ENCODE measurements at places on chromosomes 7 and 10. TPM values are rescaled to one million over a fixed set of nuclear protein-coding genes. Genes with fewer than 3 reads are reported as not detected.

GDF10 gene
- not detected for total RNA-seq

DNA sequence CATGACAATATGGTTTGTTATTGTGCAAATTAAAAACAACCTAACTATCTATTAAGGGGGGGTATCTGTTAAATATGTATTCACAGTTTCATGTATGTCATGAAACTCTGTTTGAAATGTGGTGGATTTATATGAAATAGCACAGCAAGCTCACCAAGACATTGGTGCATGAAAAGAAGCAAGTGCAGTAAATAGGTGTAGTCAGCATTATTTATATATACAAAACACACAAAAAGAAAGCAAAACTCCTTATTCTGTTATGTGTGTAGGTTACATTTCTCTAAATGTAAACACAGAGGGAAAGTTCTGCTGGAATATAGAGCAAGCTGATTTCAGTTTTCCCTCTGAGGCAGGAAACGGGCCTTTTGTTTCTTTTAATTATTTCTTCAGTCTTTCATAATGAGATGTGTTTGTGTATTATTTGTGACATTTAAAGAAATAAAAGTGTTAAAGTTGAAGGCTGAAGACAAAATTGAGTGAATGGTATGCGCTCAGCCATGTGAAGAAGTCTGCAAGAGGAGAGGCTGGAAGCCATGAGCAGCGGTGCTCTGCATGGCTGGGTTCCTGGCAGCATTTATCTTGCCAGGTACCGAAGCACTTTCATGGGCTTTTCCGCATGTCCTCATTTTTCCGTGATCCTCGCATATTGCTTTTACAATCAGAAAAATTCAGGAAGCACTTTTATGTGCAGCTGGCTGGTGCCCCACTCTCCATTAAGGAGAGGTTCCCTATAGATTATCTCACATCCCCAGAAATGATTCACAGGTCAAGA is 38.5 kb downstream of the GRID1 start:
- DNase-seq: no peak

DNA sequence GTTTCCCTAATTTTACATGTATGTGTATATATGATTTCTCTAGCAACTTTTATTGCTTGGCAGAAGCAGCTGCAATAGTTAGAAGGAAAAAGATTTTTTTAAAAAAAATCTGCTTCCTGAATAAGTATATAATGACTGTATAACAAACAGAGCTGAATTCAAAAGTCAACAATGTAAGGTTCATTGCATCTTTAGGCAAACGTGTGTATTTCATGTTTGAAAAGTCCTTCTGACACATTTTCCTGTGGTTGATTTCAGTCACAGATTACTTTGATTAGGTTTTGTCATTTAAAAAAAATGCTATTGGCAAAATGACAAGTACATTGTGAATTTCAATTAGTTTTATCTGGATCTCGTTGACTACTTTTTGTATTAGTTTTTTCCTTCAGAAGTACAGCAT is 231.0 kb downstream of the CSTF2T start:
- DNase-seq: no peak

DNA sequence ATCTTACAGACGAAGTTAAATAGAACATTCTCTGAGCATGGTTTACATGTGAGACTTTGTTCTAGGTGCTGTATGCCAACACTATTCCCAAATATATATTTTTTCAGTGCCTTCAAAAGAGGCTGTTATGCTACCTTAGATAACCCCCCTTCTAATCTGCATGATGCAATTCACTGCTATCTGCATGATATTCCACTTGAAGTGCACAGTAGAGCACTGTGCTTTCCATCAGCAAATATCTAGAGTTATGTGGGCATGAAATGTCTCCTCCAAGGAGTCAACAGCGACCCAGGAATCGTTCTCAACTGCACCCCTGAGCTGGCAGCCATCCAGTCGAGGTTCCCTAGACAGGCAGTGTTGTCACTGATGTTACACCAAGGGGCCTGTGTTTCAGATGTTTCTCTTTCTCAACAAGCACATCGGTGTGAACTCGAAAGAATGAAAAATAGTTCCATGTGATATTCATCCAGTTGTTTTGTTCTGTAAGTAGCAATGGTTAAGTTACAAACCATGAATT is 88.3 kb downstream of the PDE1C start:
- DNase-seq: no peak

- no peak for DNase-seq
These were observed 39.6 kb downstream of the TET1 start for GRCh38 chr10:68599771-68600040.

- DNase-seq: no peak
These were observed 2.0 kb downstream of the MUC12 start for GRCh38 chr7:100971111-100972001.

DNA sequence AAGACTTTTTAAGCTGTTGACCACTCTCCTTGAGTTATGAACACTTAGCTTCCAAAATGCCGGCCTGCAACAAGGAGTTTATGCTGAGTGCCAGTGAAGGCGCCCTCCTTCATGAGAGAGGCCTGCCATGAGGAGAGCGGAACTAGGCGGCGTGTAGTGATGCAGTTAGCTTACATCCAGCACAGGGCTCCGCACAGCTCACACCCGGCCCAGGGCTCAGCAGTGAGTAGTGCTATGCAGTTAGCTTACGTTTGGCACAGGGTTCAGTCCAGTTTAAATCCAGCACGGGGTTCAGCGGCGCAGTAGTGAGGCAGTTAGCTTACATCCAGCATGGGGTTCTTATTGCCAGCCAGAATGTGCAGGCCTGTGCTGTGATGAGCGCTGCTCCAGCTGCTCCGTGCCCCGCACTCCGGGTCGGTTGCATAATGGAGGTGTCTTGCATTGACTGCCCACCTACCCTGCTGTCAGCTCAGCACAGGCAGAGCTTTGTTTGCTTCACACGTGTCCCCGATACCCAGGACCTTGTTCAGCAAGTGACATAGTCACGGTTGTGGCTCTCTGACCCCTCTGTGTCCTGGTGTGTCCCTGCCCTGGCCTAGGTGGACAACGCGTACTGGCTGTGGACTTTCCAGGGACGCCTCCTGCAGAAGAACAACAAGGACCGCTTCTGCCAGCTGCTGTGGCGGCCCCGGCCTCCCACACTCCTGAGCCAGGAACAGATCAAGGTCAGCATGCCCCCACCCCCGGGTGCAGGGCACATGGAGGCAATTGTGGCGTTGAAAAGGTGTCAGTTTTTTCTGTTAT is 21.9 kb downstream of the EIF3B start:
- DNase-seq: no peak

DNA sequence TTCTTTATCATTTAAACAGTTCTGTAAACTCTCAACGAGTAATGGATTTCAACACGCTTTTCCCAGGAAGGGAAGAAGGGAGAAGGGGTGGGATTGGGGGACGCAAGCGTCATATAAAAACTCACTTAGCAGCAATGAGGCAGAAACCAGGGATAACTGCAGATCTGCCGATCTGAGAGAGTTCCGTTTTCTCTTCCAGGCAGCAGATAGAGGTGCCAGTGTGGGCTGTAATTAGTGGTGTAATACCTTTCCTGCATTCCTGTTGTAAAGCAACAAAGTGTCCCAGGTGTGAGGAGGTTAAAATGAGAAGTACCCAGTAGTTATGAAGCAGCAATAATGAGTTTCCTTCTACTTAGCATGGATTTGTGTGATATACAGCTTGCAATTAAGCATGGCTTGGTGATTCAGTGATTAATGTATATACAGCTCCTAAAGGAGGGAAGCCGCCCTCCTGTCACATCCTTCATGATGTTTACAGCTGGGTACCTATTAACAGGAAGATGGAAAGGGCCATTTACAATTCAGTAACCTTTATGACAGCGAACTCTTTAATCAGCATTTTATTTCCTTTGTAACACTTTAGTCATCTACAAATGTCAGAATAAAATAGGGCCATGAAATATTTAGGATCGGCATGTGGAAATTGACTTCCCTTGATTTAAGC is 271.9 kb downstream of the LRMDA start:
- DNase-seq: no peak

UCN3 gene
- total RNA-seq: not detected

GRCh38 chr7:31478721-31479120 is 35.2 kb upstream of the ITPRID1 start:
- no peak for DNase-seq

AGMO gene
- not detected for total RNA-seq

- DNase-seq: no peak
These were observed 4.2 kb downstream of the MNX1 start for GRCh38 chr7:157006205-157006747.

- DNase-seq: peak; percentile 66
These were observed 6.6 kb upstream of the ZNF22 start for GRCh38 chr10:44993922-44994751.

CYP2E1 gene
- 1.3 TPM for total RNA-seq

DNA sequence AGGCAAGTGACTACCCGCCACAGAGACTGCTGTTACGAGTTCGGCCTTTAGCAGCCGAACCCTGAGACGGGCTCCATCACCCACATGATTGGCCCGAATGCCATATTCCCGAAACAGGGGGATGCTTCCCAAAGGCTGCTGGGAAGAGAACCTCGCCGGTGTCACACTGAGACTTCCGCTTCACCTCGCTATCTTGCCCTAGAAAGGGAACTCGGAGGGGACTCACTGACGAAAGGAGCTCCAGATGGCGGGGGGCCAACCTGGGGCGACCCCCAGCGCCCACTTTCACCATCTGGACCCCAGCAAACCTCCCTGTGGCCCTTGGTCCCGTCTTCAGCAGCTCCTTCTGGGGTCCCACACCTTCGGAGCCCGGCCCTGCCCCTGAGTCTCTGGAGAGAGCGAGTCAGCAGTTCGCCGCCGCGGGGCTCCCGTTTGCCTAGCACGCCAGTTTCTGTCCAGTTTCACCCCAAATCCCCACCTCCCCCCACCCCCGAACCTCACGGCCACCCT is 529 bp downstream of the HPS1 start:
- peak; percentile 34 for DNase-seq

AKR1C3 gene
- 16.4 TPM for total RNA-seq

DNA sequence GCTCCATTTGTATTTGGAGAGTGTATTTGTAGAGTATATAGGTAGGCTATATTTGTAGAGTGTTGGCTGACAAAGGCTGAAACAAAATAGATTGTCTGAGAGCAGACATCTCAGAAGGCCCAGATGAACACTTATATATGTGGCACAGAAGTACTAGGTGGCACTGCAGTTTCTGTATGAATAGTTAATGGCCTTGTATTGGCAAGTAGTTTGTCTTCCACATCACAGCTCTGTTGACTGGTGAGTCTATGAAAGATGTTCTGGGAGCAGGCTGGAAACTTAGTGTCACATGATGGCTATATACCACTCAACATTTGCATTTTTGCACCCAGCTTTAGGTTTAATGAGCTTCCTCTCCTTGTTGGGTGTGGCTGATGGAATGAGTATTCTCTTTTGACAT is 51.9 kb downstream of the CCNY start:
- no peak for DNase-seq

GRCh38 chr10:67925449-67926005 is 41.1 kb downstream of the SIRT1 start:
- DNase-seq: no peak

DENND11 gene
- total RNA-seq: 5.6 TPM

AMPH gene
- 0.86 TPM for total RNA-seq

DNA sequence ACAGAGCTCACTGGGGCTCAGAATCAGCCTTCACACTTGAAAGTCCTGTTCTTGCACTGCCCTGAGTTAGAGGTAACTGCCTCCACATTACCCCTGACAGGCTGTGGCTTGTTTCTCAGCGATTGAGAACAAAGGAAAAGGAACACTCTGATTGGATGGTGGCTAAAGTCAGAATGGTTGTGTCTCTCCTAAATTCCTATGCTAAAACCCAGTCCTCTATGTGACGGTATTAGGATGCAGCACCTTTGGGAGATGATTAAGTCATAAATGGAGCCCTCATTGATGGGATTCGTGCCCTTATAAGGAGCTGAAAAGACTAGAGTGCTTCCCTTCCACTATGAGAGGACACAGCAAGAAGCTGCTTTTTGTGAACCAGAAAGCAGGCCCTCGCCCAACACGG is 38.9 kb upstream of the DGKI start:
- DNase-seq: no peak

- no peak for DNase-seq
These were observed 558 bp upstream of the ABCC2 start for GRCh38 chr10:99781734-99782429.

TMEM225B gene
- 0.43 TPM for total RNA-seq

DNA sequence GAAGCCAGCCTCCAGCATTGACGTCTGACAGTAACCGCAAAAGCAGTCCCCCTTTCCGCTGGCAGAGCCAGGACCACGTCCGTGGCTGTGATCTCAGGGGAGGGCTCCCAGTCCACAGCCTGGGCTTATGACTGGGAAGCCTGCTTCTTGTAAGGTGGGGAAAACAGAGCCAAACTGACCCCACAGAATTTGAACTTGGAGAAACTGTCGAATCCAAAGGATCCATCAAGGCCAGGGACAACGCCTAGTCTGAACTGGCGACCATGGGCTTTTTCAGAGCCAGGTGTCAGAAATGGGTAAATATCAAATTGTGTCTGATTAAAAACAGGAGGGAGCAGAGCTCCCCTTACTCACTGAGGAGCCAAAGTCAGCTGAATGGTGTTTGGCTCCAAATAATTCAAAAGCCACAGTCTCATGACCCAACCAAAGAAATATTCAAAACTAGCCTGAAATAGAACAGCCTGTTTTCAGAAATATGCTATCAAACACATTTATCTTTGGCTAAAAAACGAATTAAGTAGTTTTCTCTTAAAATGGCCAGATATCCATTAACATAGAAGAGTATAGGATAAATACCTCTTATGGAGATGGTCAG is 751.4 kb upstream of the GALNT17 start:
- DNase-seq: peak; percentile 20

CTTNBP2 gene
- 3.2 TPM for total RNA-seq

- DNase-seq: no peak
These were observed 30.9 kb upstream of the DKK1 start for GRCh38 chr10:52283174-52283573.

DNA sequence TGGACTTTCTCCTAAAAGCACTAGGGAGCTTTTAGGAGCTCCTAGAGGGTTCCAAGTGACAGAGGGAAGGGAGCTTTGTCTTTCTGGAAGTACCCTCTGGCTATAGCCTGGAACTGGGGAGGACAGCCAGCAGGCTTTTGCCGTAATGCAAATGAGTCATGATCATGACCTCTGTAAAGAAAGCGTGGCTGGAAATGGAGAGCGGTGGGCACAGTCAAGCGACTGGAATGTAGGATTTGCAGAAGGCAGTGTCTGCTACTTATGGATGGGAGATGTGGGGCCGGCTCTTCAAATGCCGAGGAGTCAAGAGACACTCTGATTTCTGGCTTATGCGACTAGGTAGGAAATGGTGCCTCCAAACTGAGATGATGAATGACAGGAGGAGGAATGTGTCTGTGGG is 34.6 kb upstream of the PLPP4 start:
- DNase-seq: peak; percentile 84

ITGA8 gene
- 1.3 TPM for total RNA-seq

GRCh38 chr10:3225561-3225960 is 53.0 kb upstream of the PITRM1 start:
- DNase-seq: peak; percentile 75

CC2D2B gene
- 0.86 TPM for total RNA-seq

DNA sequence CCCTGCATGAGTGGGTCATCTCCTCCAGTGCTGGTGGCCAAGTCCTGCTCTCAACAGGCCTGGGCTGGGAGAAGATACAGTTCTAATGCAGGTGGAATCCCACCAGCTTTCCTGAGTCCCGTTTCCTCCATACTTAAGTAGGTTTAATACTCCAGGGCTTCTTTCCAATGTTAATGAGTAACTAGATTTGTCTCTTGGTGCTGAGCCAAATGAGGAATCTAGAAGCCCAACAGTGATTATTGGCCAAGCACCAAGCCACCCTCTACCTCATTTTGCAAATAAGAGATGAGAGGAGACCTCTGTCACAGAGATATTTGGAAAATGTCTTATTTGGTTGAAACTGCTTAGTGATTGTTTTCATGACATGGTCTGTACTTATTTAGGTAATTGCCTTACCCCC is 37.1 kb downstream of the STARD3NL start:
- no peak for DNase-seq

- peak; percentile 4 for DNase-seq
These were observed 70.5 kb downstream of the FAM204A start for GRCh38 chr10:118271671-118272070.

CPEB3 gene
- total RNA-seq: 0.43 TPM
